ENCODE measurements at places on chromosomes 2 and 18.

- no peak for DNase-seq
These were observed 18.0 kb upstream of the ABCA12 start for GRCh38 chr2:215156453-215156852.

DNA sequence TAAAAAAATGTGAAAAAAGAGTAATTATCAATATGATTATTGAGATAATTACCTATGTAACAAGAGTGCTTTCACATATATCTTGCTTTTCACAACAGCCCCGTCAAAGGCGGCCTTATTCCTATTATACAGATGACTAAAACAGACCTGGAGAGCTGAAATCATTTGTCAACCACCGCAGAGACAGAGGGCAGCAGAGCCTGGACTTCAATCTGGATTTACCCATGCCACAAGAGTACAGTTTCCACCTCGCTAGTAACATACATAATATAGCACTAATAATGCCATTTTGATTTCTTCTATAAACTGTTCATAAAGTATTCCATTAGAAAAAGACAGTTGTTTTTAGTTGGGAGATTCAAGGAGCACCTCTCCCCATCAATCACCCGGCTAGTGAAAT lies 121.8 kb downstream of the EPB41L3 start:
- no peak for DNase-seq

DNA sequence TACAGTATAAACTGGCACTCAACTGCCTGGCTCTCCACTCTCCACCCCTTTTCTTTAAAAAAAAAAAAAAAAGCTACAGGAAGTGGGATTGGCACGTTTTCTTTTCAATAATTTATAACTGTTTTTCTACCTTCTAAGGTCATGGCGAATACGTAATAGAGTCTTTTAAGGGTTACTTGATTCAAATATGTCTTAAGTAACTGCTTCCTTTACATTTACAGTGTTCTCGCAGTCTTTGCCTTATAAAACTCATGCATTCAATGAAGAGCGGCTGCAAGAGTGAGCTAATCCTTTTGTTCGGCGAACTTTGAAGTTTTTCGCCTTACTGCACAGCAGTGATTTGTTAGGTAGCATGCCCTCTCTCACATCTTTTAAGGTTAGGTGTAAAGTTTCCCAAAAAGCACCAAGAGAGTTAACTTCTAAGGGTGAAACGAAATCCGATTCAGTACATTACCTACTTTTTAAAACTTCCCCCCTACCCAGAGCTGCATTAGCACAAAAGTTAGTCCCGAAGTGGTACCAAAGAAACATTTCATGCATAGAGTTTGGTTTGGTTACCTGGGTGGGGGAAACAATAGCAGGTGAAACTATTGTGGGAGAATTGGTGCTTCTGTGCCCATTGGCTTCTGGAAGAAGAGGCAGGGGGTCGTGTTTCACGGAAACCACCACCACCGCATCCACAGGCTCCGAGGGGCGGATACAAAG lies 2.0 kb downstream of the KCTD1 start:
- DNase-seq, result no peak

- DNase-seq, result no peak
These were observed 66.5 kb downstream of the EVA1A start for GRCh38 chr2:75494137-75494769.

DNA sequence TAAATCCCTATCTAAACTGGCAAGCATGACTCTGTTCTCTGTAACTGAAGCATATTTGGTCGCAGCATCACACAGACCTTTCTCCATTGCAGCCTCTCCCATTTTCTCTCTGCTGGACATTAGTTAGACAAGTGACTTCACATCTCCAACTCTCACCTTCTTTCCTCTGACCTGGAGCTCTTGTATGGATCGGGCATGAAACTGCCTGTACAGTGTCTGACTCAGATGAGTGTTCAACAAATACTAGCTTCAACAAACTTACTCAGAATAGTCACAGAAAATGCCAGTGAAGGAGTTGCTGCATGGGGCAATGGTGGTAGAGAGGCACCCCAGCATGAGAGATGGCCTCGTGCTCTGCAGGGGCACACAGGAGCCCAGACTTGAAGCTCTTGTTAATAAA lies 104.7 kb upstream of the COPS8 start:
- no peak for DNase-seq

GRCh38 chr2:62501069-62501468 lies 4.9 kb downstream of the TMEM17 start:
- DNase-seq, result no peak

DNA sequence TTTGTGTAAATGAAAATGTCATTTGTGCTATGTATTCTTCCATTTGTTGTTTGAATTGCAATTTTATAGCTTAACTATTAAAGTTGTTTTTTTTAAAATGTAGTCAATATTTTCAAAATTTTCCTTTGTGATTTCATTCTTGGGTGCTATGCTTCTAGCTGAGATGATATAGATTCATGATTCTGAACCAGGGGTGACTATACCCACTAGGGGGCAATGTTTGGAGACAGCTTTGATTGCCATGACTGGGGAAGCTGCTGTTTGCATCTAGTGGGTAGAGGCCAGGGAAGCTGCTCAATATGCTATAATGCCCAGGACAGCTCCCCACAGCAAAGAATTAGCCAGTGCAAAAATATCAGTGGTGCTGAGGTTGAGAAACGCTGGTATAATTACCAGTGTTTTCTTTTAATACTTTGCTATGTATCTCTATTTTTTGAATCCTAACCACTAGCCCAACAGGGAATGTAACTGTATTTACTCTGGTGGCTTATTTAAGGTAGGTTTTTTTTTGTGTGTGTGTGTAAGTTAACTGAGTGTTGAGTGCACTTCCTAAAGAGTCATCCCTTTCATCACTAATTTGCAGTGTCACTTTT lies 99.7 kb downstream of the MEP1B start:
- peak; percentile 35 for DNase-seq

DNA sequence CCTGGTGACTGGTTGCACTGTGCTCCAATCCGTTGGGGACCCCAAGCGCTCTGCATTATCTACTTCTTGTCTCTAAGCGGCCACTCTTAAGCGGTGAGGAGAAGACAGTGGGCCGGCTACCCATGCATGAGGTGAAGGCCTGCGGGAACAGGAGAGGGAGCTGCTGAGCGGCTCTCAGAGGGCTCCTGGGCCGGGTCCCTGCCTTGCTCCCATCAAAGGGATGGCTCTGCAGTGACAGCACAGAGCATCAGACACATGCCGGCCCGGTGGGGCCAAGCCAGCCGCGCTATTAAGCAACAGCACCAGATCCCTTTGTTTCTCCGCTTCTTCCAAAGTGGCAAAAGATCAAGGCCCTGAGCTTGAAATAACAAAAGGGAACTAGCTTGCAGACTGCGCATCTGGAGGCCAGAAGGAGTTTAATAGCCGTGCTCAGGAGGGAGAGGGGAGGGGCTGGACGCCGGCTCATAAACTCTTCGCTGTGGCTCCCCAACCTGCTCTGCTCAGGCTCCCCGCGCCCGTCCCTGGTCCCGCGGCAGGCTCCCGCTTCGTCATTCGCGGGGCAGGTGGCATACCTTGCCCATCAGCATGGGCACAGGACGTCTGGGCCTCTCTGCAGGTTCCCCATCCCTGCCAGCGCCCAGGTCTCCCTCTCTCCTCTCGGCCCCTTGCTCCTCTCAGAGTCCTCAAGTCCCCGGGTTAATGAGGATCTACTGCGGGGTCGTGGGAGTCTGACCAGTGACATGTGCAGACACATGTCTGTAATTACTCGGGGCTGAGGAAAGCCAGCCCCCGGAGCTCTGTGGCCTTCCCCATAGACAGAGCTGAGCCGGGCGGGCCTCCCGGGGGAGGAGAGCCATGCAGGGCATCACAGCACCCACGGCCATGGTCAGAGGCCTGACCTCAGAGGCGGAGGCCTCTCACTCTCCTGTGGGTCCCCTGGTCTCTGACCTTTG lies 96.7 kb downstream of the ASB1 start:
- no peak for DNase-seq

GRCh38 chr2:50956886-50957285 lies 75.0 kb downstream of the NRXN1 start:
- DNase-seq, result no peak

DNA sequence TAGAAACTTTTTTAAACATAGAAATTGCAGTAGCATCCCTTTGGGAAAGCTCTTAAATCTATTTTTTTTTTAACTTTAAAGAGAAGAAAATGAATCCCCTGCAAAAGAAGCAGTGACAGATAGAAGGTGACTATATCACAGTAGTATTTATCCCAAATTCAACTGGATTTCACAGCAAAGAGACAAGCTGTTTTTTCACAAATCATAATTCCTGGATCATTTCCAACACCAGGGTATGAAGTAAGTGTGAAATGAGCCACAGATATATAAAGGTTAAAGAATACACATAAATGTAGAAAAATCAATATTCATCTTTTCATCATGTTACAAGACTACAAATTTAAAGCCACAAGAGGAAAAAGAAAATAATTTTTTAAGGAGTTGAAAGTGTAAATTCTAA lies 1404.9 kb upstream of the NXPH2 start:
- DNase-seq, result no peak

GRCh38 chr2:62458206-62458641 lies 47.8 kb downstream of the TMEM17 start:
- DNase-seq, result no peak

GRCh38 chr2:136393514-136393913 lies 275.6 kb upstream of the CXCR4 start:
- no peak for DNase-seq

GRCh38 chr2:27582129-27582694 lies 630 bp upstream of the ZNF512 start:
- DNase-seq, result no peak

- DNase-seq, result no peak
These were observed 2.4 kb downstream of the FARP2 start for GRCh38 chr2:241358470-241358869.

DNA sequence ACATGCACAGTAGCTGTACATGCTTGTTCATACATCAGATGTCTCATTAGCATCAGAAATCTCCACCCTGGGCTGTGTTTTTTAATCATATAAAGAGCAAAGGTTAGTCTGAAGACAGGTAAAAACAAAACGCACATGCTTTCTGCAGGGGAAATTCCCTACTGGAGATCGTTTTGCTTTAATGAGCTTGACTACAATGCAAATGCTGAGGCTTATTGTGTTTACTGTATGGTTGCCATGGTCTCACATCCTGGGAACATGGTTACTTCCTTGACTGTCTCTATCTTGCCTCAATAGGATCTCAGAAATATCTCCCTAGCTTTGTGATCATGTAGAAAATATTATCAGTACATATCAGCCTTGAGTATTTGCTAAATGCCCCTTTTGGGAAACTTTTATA lies 336.5 kb upstream of the TFPI start:
- no peak for DNase-seq

DNA sequence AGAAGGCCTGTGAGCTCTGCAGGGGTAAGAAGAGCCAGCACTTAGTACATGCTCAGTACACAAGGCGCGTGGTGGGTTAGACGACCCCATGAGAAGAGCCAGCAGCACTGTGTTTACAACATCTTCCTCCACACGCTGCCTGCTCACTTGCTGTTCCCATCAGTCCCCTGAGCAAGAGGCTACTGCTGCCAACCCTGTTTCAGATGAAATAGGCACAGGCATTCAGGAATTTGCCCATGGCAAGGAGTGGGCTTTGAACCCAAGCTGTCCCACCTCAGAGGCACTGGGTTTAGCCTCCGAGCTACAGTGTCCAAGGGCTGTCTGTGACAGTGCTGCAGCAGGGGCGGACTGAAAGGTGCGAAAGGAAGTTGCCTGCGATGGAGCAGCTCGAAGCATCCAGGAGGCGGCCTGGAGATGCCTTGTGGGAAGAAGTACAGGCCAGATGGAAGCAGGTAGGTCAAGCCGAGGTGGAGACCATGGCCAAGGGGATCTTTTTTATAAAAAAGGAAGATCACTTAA lies 121.5 kb upstream of the PXDN start:
- no peak for DNase-seq

DNA sequence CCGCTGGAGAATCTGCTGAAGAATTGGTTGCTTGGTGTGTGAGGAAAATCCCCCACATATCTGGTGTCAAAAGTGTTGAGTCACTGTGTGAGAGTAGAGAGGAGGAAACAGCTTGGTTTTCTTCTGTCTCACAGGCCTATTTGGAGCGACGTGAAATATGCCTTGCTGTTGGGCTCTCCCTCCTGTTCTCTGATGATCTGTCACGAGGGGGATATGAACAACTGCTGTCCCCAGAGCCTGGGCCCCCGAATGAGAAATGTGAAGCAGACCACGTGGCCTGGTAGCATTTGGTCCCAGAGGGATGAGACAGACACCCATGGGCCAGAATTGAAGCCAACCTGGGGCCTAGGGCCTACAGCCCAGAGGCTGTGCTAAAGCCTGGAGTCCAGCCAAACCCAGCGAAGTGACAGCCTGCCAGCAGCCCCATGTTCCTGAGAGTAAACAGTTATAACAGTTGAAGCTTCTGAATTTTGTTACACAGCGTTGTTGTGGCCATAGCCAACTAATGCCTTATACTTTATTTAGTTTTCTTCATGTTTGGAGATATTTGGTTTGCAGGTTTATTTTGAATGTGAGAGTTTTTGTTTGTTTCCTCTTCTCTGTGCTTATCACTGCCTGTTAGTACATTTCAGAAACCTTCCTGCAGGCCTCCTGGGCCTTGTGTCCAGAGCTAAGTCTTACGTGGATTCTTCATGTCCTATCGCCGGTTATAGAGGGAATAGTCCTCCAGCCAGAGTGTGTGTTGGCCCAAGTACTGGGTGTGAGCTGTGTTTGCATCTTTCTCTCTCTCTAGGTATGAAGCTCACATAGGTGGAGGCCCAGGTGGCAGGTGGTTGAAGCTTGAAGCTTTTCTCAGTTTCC lies 18.7 kb upstream of the COLEC12 start:
- DNase-seq, result peak; percentile 50

GRCh38 chr2:111157071-111157661 lies 36.5 kb downstream of the BCL2L11 start:
- DNase-seq, result no peak

DNA sequence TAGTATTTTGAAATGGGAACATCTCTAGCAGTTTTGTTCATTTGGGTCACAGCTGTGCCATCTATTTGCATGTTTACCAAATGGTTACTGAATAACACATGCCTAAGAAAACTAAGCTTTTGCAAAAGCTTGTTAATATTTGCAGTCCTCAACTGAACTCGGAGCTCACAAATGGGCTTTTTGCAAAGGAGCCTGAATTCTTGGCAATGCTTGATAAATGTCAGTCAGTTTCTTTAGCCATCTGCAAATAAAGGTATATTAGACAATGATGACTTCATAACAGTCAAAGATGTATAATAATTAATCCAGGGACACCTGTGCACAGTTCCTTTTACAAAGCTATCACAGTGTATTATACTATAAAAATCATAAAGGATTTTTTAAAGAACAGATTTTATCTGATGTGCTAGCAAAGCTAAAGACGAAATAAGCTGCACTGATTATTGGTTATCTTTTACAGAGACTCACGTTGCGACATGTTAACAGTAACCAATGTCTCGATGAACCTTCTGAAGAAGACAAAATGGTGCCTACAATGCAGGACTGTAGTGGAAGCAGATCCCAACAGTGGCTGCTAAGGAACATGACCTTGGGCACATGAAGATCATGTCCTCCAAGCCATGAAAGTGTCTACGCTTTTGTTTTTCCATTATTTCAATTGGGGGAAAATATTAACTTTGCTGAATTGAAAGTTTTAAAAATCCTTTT lies 248.4 kb upstream of the KCNJ3 start:
- no peak for DNase-seq

DNA sequence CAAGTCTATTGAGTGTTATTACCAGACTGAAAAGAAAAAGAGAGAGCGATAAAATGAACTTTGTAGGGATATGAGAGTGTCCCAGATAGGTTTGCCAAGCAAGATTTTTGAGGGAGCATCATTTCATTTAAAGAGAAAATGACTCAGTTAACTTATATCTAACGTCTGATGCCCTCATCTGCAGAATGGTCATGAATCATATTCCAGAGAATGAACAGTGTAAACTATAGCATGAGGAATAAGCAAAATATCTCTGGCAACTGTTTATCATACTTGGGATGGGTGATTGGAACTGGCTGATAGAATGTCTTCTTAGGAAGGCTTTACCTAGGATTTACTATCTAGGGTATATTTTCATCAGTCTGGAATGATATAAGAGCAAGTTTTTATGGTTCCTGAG lies 289.4 kb downstream of the CMPK2 start:
- DNase-seq, result peak; percentile 4

Data from skeletal muscle cell (primary cell).